ENCODE measurements at places on chromosomes 12 and 14.

DNA sequence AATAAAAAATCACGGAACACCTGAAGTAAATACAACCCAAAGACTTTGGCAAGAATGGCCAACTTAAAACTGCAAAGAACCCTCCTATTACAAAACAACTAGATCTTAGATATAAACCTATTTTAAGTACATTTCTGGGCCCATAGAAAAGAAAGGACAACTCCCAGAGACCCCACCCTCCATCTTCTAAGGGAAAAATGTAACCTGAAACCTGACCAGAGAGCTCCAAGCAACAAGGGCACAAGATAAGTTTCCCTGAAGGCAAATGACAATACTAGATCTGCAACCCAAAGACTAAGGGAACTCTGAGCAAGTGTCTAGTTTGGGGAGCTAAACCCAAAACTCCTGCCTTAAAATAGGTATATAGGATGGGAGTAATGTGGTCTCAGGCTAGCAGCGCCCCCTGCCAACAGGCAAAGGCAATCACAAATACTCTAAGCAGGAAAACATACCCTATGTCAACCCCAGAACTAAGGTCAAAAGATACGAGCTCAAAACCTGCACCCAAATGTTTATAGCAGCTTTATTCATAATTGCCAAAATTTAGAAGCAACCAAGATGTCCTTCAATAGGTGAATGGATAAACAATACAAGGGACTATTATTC is 218.9 kb downstream of the ITPR2 start:
- no peak for DNase-seq

GRCh38 chr12:113655479-113655878 is 183.8 kb upstream of the LHX5 start:
- no peak for DNase-seq

DNA sequence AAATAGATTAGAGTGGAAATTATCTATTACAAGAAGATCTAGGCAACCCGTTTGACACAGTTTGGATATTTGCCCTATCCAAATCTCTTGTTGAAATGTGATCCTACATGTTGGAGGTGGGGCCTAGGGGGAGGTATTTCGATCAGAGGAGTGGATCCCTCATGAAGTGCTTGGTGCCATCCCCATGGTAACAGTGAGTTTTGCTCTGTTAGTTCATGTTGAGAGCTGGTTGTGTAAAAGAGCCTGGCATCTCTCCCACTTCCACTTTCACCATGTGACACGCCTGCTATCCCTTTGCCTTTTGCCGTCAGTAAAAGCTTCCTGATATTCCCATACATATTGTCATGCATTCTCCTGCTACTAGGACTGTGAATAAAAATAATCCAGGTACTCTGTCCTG is 66.4 kb upstream of the FLRT2 start:
- DNase-seq = no peak

GRCh38 chr12:11545484-11546330 is 103.8 kb upstream of the ETV6 start:
- no peak for DNase-seq
